ENCODE measurements at places on chromosomes 11 and 22.

GRCh38 chr11:97525273-97525672 is 1135.5 kb downstream of the JRKL start:
- DNase-seq: no peak

DNA sequence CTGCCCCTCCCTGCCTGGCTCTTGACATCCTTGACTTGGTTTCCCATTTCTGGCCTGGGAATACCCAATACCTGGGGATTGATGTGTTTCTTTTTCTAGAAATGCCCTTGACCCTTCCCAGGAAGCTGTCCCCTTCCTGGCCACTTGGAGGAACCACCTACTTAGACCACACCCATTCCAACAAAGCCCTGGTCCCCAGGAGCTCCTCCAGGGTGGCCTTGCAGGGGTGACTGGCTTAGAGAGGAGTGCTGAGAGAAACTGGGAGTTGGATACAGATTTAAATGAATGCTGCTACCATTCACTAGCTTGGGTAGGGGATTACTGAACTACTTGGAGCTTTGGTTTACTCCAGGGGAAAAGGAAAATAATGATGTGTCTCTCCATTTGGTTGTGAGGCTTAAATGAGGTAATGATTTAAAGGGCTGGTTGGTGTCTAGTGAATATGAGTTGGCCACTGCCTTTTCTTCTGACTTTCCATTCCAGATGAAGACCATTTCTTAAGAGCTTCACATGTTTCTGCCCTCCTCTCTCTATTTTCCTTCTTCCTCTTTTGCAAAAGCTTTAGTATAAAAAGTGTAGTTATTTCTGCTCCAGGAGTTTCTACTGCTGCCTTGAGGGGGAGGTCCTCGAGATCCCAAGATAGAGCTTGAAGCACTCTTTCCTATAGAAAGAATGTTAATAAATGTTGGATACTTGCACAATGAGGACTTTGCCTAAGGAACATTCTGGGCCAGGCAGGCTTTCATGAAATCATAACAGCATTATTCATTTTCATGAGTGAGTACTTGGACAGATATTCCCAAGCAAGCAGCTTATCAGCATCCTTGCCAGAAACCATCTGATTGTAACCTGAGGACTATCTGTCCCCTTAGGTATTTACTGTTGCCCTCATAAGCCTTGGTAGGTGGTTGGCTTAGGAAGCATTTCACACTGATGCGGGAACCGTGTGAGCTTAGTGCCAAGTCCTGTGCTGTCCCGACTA is 22.4 kb downstream of the PANX1 start:
- no peak for DNase-seq

- DNase-seq: no peak
Measured at GRCh38 chr11:57321388-57322255, 3.1 kb downstream of the TNKS1BP1 start.

DNA sequence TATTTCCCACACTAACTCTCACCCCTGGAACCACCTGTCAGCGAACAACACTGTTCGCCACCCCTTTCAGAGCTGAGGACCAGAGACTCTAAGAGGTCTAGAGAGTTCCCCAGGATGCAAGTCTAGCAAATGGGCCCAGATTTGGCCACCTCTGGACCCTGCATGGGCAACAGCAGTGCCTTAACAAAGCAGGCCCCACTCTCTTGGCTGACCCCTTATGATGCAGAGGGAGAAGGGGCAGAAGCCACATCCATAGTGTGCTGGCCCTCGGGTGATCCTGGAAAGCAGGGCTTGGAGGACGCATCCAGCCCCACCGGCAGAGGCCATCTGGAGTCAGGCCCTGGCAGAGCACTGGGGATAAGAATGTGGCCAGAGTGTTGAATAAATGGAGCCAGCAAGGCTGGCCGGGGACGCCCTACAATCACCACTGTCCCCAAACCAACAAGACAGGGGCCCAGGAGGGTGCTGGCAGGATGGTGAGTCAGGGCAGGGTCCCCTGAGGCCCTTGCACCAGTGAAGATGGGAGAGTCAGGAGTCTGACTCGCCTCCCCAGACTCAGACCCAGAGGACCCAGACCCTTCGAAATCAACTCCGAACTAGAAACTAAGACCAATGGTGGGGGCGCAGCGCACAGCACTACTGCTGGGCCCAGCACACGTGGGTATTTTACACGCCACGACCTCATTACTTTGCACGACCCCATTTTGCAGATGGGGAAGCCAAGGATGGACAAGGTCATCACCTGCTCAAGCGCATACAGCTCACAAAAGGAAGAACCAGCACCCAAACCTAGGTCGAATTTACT is 6.5 kb downstream of the CSNK1E start:
- no peak for DNase-seq

GRCh38 chr11:75733431-75734107 is 15.9 kb downstream of the MOGAT2 start:
- no peak for DNase-seq

DNA sequence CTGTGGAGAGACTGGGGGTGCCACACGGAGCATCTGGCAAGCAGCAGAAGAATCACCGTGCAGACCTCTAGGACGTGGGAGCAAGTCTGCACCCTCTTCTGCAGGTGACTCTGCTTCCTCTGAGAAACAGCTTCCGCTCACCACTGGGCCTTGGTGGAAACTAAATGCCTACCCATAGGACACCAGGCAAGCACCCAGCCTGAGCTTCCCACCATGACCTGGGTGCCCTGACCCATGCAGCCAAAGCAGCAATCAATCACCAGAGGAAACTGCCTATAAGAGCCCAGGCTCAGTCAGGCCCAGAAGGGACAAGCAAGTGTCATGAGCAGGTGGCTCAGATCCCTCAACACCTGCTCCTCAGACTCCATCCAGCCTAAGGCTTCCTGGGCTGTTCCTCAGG is 63.4 kb downstream of the IGLL5 start:
- peak; percentile 29 for DNase-seq

GRCh38 chr11:72231396-72232259 is 7.1 kb downstream of the INPPL1 start:
- no peak for DNase-seq

- DNase-seq: no peak
Measured at GRCh38 chr11:101407324-101407723, 176.5 kb downstream of the TRPC6 start.

GRCh38 chr11:34671946-34672345 is 51.1 kb downstream of the EHF start:
- DNase-seq: no peak

DNA sequence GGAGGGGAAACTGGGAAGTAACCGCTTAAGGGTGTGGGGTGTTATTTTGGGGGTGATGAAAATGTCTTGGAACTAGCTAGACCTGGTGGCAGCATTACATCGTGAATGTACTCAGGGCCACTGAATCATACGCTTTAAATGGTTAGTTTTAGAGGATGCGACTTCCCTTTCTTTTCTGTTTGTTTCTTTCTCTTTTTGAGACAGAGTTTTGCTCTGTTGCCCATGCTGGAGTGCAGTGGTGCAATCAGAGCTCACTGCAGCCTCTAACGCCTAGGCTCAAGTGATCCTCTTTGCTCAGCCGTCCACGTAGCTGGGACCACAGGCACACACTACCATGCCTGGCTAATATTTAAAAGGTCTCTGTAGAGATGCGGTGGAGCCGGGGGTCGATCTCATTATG is 5.6 kb upstream of the MIAT start:
- no peak for DNase-seq

GRCh38 chr11:110362971-110363509 is 66.6 kb upstream of the RDX start:
- no peak for DNase-seq

- no peak for DNase-seq
Measured at GRCh38 chr11:86383041-86383955, 8.6 kb downstream of the CCDC81 start.

DNA sequence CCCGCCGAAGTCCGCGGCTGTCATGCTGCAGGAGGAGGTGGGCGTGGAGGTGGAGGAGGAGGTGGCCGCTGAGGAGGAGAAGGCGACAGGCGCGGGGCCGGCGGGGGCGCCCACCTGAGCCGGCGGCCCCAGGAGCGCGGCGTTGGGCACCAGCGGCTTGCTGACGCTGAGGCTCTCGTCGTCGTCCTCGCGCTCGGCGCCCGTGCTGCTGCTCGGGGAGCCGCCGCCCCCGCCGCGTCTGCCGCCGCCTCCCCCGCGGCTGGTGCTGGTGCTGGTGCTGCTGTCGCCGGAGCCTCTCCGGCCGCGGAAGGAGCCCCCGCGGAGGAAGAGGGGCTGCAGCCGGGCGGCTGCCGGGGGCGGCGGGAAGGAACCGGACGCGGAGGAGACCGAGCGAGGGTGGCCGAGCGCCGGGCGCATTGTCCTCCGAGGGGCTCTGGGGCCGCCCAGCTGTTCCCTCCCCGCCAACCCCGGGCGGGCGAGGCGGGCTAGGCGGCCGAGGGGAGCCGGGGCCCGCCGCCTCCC is 388 bp downstream of the TMEM121B start:
- DNase-seq: no peak

DNA sequence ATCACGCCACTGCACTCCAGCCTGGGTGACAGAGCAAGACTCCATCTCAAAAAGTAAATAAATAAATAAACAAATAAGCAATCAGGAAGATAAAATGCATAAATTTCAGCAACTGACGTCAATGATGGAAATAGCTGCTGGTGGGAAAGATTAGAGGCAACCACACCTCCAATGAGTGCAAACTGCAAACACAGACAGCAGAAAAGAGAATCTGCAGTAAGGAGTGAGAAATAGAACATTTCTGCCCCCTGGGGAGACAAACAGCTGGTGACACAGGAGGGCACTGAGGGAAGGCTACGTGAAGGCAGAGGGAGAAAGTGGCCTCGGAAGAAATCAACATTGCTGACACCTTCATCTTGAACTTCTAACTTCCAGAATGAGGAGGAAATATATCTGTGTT is 6.5 kb downstream of the PI4KA start:
- DNase-seq: no peak

DNA sequence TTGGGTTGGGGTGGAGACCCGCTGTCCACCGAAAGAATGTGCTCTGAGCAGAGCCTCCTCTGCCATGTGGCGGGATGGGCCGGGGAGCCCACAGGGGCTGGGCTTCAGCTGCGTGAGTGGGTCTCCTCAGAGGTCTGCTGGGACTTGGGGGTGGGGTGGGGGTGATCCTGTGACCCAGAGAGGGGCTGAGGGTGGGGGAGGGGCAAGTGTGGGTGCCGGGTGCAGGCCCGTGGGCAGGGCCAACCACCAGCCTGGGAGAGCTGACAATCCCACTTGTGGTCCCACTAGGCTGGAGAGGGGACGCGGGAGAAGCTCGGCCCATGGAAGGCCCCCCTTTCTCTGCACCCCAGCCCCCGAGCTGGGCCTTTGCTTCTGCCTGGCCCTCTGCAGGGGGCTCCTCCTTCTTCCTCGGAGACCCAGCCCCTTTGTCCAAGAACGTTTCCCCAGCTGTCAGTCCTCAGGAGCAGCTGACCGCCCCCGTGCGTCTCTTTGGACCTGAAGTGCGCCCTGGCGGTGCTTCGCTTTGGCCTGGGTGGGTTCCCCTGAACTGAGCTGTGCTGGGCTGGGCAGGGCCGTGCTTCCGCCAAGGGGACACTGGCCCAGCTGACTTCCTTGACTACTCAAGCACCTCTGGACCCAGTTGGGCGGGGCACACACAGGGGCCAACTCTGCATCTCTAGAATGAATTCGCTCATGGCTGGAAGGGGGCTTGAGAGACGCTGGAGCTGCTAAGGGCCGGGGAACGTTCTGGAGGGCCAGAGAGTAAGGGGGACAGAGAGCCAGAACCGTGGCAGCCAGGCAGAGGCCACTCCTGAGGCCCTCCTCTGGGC is 30.2 kb downstream of the OSBPL5 start:
- peak; percentile 69 for DNase-seq

GRCh38 chr11:44987506-44987905 is 36.8 kb upstream of the TP53I11 start:
- peak; percentile 39 for DNase-seq

GRCh38 chr22:40018051-40018450 is 23.3 kb downstream of the FAM83F start:
- no peak for DNase-seq

DNA sequence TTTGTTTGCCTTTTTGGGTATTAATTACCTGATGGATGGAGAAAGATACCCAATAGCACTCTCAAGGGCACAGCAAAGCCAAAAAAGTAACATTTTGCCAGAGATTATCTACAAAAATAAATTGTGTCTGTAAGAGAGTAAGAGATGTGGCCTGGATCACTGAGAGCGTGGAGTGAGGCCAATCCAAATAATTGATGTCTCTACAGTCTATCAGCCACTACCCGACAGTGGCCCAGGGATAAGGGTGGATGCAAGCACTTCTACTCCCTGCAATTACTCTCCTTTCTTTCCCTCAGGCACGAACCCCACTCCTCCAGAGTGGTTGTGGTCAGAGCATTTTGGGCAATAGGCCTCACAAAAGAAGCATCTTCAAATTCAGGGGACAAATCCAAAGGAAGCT is 92.3 kb upstream of the ZC3H12C start:
- no peak for DNase-seq

DNA sequence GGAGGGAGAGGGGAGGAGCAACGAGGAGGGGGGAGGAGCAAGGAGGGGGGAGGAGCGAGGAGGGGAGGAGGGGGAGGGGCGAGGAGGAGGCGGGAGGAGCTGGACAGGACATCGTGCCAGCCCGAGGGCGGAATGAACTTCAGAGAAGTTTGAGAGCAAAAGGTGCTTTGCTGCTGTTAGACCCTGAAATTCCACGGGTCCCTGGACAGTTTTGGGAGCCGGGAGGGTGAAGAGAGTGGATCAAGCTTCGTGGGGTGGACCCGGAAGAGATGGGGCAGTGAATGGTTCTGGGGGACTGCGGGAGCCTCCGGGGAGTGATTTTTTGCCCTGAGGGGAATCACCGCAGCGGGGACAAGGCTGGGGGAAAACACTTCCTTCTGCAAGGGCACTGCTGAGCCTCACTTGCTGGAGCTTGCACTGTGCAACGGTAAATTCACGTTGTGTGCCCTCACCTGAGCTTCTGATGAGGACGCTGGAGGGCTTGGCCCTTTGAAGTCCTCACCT is 10.7 kb upstream of the NLRP6 start:
- no peak for DNase-seq

DNA sequence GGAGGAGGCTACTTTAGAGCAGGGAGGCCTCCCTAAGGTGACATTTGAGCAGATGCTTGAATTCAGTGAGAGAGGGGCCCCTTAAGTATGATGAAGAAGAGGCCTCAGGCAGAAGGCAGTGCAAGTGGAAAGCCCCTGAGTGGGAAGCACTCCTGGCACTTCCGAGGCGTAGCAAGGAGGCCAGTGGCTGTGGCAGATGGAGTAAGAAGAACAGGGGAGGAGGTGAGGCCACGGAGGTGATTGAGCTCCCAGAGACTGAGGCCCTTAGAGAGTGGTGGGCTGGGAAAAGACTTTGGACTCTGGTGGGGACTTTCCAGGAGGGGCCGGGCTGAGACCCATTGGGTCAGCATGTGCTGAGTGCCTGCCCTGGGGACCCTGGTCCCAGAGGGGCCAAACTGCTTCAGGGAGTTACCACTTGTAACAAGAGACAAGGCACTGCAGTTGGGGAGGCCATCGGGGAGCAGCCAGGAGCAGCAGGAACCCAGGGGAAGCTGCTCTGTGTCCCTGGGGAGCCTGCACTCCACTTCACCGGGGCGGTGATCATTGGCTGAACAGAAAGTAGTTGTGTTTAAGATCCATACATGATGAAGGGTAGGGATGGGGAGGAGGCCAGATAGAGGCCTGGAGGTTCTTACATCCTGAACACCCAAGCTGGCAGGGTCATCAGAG is 2.5 kb upstream of the CENPM start:
- DNase-seq: no peak

GRCh38 chr11:1461826-1462697 is 24.5 kb downstream of the MOB2 start:
- DNase-seq: no peak

Data from cardiac septum (tissue), 1 donor.